ENCODE measurements at places on chromosomes 5 and 9.
A peak's percentile ranks its signal among the peaks of the same experiment; 100 is the strongest.

GRCh38 chr9:136545692-136545964, 220 bp downstream of the NOTCH1 start:
- no peak for DNase-seq

DNA sequence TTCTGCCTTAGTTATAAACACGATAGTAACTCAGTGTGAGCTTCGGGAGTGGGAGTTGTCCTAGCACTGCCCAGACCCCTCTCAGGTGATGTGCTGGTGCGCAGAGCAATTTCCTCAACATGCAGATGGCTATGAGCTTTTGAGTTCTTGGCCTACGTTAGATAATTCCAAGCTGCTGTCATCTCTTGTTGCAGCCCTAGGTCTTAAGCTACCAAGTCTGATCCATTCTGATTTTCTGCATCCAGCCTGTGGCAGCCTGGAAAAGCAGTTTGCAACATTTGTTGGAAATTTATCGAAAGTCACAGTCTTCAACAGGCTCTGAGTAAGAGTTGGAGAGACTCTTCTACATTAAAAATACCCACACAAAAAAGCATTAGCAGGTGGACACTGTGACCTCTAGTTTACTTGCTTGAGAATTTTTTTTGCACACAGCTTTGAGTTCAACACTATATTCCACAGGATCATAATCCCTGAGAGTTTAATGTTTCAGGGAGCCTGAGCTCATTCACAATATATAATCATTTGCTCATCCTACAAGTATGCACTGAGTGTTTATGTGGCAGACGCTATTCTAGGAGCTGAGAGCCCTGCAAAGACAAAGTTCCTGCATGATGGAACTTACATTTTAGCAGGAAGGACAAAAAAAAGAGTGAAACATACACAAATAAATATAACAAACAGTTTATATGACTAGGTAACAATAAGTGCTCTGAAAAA, 91.6 kb downstream of the UBE2QL1 start:
- no peak for DNase-seq

DNA sequence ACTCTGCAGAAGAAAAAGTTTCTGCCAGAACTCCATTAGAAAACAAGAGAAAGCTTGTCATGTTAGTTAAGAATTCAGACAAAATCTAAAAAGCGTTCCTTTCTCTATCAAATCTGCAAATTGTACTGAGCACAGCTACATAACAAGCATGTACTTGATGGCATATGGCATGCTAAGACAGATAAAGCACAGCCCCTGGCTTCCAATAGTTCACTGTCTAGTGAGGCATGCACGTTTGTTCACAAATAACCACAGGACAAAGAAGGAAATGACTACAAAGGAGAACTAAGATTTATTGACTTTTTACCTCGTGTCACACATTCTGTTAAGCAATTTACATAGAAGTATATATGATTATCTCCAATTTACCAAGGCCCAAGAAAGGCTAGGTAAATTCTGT, 518.2 kb upstream of the TLE4 start:
- no peak for DNase-seq

DNA sequence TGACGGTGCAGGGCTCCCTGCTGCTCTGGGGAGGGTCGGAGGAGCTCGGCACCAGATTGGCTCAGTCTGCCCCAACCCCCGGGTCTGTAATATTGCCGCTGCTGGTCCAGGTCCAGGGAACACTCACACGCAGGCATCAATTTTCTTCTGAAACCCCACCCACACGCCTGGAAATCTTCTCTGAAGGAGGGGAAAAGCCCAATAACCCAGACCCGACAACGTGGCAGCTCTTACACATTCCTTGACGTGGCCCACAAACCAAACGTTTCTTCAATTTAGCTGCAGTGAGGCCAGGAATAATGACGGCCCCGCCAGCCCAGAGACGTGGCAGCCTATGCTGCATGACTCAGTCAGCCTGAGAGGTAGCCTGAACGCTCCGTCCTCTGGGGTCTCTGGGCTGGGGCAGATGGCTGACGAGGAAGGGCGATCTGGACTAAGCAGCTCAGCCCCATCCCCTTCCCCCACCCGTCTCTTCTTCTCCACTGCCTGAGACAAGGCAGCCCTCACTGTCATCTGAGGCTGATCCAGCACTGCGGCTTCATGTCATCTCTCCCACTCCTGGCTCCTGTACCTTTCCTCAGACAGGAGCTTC, 9.9 kb upstream of the SPARC start:
- DNase-seq = no peak

GRCh38 chr9:27391040-27391895, 94.3 kb upstream of the EQTN start:
- no peak for DNase-seq

- no peak for DNase-seq
Measured at GRCh38 chr9:88696501-88696900, 161.5 kb downstream of the NXNL2 start.

DNA sequence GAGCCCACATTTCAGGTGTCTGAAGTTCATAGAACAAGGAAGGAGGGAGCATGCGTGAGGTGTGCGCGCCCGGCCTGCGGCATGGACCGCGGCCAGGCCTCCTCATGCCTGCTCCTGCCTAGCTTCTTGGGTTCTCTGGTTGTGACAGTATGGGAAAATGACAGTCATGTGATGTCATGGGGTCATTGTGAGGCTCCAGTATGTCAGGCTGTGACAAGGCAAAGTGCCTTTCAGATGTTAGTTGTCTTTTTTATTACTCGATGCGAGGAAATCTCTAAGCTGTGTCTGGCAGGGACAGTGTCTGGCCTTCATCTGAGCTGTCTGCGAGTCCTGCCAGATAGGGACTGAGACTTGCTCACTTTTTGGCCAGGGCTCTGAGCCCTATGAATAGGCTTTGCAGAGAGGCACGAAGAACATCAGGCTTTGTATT, 13.3 kb downstream of the UCK1 start:
- no peak for DNase-seq

DNA sequence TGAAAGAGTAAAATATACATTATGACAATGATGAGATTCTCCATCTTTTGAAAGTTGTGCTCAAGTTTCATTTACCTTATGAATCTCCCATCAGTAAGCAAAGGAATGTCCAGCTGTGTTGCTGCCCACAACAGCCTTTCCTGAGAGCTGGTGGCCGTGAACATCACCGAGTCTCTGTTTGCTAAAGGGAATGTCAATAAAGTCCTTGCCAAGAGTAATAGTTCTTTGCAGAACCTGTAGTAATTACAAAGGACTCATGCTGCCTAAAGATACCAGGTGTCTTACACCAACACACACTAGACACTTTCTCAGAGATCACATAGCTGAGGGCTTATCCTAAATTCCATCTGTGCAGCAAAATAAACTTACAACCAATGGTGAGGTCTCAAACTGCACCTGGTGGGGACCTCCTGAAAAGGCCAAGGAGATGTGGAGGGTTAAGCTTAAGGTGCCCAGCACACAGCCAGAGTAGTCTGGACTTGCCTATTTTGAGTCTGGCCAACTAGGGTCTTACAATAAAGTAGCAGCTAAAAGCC, 111.1 kb upstream of the DAPK1 start:
- DNase-seq = peak; percentile 41

GRCh38 chr9:82021198-82021597, 32.6 kb downstream of the SPATA31D1 start:
- peak; percentile 98 for DNase-seq
